ENCODE measurements at places on chromosomes 2 and 18. TPM values are rescaled to one million over a fixed set of nuclear protein-coding genes. Genes with fewer than 3 reads are reported as not detected.

GRCh38 chr2:86300496-86300895, 36.9 kb downstream of the REEP1 start:
- DNase-seq = no peak

DNA sequence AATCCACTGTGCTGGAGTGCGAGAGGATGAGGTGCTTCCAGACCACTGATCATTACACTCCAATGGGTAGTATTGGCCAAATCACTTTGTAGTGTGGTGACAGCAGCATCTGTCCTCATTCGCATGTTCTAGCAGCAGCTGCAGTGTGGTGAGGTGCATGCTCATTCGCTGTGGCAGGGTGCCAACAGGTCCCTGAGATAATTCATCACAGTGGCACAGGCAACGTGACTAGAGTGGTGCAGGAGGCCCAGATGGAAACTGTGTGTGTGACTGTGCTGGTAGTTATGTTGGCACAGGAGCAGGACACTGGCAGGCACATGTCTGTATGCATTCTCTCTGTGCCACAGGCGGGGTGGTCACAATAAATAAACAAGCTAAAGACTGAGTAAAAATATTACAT, 329.5 kb upstream of the SYT4 start:
- DNase-seq = no peak

- DNase-seq = no peak
Measured at GRCh38 chr2:189798312-189799029, 14.2 kb downstream of the PMS1 start.

DNA sequence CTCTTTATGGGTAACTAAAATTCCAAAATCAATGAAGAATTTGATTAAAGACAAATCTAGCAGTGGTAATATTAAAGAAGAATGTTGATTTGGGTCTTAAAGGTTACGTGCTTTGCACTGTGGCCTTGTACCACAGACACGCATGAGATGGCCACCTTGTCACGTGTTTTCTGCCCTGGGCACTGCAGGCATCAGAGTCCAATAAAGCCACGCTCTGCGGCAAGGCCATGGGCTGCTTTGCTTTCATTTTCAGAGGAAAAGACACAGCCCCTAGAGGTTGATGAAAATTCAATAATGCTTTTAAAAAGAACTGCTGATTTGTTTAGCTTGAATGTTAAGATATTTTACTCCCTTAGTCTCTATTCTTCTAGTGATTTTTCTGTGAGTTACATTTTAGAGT, 30.4 kb downstream of the AOX1 start:
- DNase-seq = no peak

- DNase-seq = no peak
Measured at GRCh38 chr2:168974428-168974827, 56.7 kb downstream of the ABCB11 start.

- DNase-seq = no peak
Measured at GRCh38 chr2:16134436-16135165, 194.3 kb downstream of the MYCN start.

DNA sequence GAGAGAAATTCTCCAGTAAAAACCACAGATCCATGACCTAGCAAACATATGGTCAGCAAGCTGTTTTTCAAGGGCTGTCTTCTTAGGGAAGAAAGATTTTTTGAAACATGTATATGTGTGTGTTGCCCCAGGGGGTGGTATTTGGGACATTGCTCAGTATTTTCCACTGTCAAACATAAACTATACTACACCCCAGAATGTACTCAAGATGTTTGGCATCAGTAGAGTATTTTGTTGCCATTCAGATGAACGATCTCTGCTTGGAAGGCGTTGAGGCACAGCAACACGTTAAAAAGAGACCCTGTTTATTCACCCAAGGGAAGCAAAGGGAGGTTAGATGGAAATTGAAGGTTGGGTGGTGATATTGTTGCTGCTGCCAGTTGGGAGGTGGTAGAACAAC, 30.0 kb downstream of the EEF1B2 start:
- DNase-seq = no peak

DNA sequence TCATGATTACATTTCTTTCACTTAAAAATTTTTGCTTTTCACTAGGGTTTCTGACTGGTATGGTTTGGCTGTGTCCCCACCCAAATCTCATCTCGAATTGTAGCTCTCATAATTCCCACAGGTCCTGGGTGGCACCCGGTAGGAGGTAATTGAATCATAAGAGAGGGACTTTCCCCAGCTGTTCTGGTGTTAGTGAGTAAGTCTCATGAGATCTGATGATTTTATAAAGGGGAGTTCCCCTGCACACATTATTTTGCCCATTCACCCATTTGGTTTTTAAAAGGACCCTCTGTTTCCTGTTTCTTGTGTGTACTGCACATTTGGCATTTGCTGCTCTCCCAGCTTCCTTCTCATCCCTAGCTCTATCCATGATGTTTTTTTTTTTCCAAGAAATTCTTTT, 27.8 kb upstream of the NETO1 start:
- no peak for DNase-seq

GRCh38 chr2:17610521-17610920, 70.0 kb downstream of the VSNL1 start:
- DNase-seq = no peak

DNA sequence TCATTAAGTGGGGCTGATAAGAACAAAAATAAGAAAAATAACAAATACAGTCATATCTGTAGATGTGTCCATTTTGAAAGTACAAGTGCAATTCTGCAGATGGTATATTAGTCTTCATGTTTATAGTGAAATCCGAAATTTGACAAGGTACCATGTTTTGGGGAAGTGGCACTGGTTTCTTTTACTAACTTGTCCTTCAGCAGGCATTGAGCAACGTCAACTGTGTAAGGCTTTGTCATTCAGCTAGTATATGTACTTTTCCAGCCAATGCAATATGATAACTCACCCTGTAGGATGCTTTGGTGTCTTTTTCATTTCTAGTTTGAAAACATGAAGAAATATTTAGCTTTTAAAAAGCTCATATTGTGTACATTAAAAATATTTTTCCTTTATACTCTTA, 139.9 kb downstream of the MCFD2 start:
- no peak for DNase-seq

DNA sequence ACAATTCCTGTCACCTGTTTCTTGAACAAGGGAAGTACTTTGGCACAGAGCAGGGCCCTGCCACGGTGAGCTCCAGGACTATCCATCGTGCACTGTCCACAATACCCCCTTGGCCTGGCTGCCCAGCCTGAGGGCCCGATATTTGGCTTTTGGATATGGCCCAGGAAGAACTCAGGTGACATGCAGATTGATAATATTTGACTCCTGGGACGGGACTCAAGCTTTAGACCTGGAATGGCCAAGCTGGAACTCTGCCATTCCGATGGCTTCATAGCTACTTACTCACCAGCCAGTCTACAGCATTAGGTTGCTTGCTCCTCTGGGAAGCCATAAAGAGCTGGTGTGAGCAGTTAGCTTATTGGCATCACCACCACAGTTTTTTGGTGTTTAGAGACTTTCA, 26.6 kb downstream of the EML6 start:
- DNase-seq = no peak

GRCh38 chr2:240564561-240565332, 3.5 kb upstream of the RNPEPL1 start:
- peak; percentile 57 for DNase-seq

GRCh38 chr2:46097714-46098480, 199.3 kb upstream of the EPAS1 start:
- no peak for DNase-seq

- DNase-seq = no peak
Measured at GRCh38 chr2:240840435-240841060, 20.5 kb upstream of the KIF1A start.

DNA sequence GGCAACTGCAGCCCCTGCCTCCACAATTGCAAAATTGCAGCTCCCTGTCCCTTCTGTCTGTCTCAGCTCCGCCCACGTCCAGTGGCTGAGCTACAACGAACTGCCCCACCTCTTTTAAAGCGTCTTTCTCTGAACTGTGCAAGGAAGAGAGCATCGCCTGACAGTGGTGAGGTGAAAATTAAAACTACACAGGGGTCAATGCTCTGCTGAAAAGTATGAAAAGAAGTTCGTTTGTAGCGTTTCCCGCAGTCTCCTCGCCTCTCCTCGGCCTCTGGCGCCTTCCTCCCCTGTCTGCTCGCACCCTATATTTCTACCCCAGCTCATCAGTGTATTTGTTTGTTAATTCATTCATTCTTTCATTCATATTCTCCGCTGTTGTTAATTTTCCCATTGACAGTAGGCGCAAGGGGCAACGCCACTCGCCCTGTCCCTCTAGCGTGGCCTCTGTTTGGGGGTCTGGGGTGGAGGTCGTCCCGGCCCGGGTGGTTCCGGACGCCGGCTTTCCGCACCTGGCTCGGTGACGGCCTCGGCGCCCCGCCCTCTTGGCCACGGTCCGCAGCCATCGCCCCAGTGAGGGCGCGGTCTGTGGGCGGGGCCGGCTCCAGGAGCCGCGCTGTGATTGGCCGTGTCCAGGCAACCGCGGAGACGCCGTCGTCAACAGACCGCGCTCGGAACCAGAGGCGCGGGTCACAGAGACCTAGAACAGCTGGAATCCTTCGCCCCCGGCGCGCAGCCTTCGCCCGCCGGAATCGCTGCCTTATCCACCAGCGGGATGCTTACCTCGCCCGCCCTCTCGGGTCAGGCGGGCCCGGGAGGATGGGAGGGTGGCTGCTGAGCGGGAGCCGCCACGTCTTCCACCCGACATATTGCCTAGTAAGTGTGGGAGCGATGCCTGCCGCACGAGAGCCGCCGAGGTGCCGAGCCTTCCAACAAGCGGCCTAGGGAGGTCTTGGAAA, at the start of gene VWA3B:
TSS of gene VWA3B (plus strand) at position 677 of the 956 bp plus-strand sequence. CDS start 5,926 bp downstream, outside the sequence.
- peak; percentile 72 for DNase-seq

- DNase-seq = peak; percentile 58
Measured at GRCh38 chr2:240233885-240234502, 93.5 kb upstream of the OTOS start.

- no peak for DNase-seq
Measured at GRCh38 chr2:223219872-223220657, 168.1 kb downstream of the KCNE4 start.

GRCh38 chr2:64288321-64289193, 144.3 kb upstream of the PELI1 start:
- no peak for DNase-seq

GRCh38 chr2:203914546-203915182, 21.9 kb upstream of the ICOS start:
- no peak for DNase-seq

- no peak for DNase-seq
Measured at GRCh38 chr2:7346336-7346735, 429.1 kb downstream of the RNF144A start.

GRCh38 chr2:100009743-100010142, 132.6 kb downstream of the AFF3 start:
- no peak for DNase-seq

- no peak for DNase-seq
Measured at GRCh38 chr2:12120281-12121150, 374.1 kb downstream of the LPIN1 start.

GRCh38 chr2:155033652-155034051, 335.2 kb downstream of the KCNJ3 start:
- DNase-seq = no peak

- no peak for DNase-seq
Measured at GRCh38 chr18:60090170-60090569, 190.4 kb downstream of the PMAIP1 start.

DNA sequence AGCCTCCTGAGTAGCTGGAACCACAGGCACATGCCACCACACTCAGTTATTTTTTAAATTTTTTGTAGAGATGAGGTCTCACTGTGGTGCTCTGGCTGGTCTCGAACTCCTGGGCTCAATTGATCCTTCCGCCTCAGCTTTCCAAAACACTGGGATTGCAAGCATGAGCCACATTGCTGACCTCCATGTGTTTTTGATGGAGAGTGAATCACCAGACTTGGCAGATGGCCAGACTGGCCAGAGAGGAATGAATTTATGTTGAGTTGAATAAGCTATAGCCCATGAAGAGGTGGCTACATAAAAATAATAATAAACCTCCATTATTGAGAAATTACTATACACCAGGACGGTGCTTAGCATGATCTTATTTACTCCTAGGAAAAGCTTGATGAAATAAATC, 91.5 kb downstream of the MREG start:
- DNase-seq = no peak

Gene IL36RN
- not detected for total RNA-seq

Gene SNED1
- 0.14 TPM for total RNA-seq

Gene TMEM37
- total RNA-seq = not detected

Gene PLCL1
- total RNA-seq = 0.95 TPM

Gene POTEJ
- not detected for total RNA-seq

Gene PRSS56
- total RNA-seq = not detected

Gene EFEMP1
- not detected for total RNA-seq

Gene PTH2R
- not detected for total RNA-seq

Gene ATP6V1B1
- total RNA-seq = 7.2 TPM

Gene SEH1L
- total RNA-seq = 102 TPM

Gene MC4R
- not detected for total RNA-seq

Gene CCDC102B
- total RNA-seq = 1.5 TPM

Gene MROH2A
- not detected for total RNA-seq

Gene FAM210A
- 30.9 TPM for total RNA-seq

Gene VAMP5
- 50.7 TPM for total RNA-seq

Gene SOWAHC
- 0.29 TPM for total RNA-seq

All from natural killer cell treated with Interleukin-12 subunit alpha and Interleukin-12 subunit beta and Interleukin-15 and Interleukin-18, amount 100 ng/mL, for 72 hours (primary cell).